ENCODE measurements at places on chromosomes 2 and 18. TPM values are rescaled to one million over a fixed set of nuclear protein-coding genes. Genes with fewer than 3 reads are reported as not detected.

- H3K4me3 ChIP-seq: no peak overlapping the region
- H3K27ac ChIP-seq: no peak overlapping the region
- H3K4me1 ChIP-seq: no peaks in the 10 kb centered on the region
- no peak for DNase-seq
Observed at GRCh38 chr2:155599834-155600233, 732.7 kb downstream of the NR4A2 start.

The CPO gene
- total RNA-seq: not detected

- peaks cover 7% of the 10 kb centered on the region for H3K27me3 ChIP-seq
- H3K4me3 ChIP-seq: no peak overlapping the region
- H3K27ac ChIP-seq: no peak overlapping the region
- H3K4me1 ChIP-seq: peaks cover 5% of the 10 kb centered on the region
- H3K36me3 ChIP-seq: no peaks in the 10 kb centered on the region
- no peak for DNase-seq
Observed at GRCh38 chr2:48578313-48578712, 39.3 kb upstream of the GTF2A1L start.

The C2orf78 gene
- not detected for total RNA-seq

The MC2R gene
- not detected for total RNA-seq

DNA sequence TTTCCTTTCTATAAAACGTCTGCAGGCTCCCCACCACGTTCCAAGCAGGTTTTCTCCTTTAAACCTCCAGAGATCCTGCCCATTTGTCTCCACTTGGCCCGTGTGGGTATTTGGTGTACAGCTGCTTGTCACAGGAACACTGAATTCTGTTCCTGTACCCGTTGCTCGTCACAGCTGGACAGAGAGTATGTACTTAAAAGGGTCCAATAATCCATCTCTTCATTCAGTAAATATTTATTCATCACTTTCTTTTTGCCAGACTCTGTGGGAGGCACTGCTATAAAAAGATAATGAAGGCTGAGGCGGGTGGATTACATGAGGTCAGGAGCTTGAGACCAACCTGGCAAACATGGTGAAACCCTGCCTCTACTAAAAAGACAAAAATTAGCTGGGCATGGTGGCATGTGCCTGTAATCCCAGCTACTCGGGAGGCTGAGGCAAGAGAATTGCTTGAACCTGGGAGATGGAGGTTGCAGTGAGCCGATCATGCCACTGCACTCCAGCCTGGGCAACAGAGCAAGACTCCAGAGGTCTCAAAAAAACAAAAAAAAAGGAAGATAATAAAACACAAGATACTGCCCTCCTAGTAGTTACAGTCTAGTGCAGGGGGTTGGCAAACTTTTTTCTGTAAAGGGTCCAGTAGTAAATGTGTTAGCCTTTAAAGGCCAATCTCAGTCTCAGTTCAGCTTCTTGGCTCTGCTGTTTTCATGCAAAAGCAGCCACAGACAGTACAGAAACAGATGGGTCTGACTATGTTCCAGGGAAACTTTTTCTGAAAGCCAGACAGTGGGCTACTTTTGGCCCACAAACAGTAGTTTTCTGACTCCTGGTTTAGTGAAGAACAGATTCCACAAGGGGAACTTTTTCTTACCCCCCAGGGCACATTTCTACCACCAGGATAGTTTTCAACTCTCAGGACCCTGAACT, 309.9 kb upstream of the RAB12 start:
- no peaks in the 10 kb centered on the region for H3K36me3 ChIP-seq
- H3K27ac ChIP-seq: no peak overlapping the region
- no peaks in the 10 kb centered on the region for H3K4me1 ChIP-seq
- no peaks in the 10 kb centered on the region for H3K27me3 ChIP-seq
- DNase-seq: no peak

DNA sequence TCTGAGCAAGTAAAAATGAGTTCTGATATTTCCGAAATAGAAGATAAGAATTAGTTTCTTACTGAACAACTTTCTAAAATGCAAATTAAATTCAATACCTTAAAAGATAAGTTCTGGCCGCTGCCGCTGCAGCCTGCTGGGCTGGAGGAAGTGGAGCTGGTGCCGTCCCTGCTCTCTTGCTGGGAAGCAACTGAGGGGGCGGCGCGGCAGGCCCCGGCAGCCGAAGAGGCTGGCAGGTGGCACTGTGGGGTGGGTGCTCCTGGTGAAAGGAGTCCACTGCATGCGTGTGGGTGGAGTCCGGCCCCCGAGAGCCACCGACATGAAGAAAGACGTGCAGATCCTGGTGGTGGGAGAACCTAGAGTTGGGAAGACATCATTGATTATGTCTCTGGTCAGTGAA, 89.5 kb upstream of the ZNF519 start:
- H3K27me3 ChIP-seq: no peaks in the 10 kb centered on the region
- no peak overlapping the region for H3K4me3 ChIP-seq
- no peak overlapping the region for H3K27ac ChIP-seq
- no peaks in the 10 kb centered on the region for H3K4me1 ChIP-seq
- no peak for DNase-seq

DNA sequence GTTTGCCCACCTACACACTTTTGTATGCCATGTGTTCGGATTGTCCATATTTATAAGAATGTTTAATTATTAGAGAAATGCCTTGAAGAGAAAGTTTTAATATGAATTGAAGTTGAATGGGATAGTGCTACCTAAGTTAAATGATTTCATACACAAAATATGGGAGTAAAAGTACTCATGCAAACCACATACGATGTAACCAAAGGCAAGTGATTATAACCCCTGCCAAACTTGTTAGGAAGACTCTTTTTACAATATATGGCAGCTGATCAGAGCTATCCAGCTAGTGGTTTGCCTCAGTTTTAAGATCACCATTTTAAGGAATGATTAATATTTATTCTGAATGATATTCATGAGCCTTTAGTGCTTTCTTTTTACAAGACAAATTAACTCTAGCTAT, 106.7 kb downstream of the MYO1B start:
- DNase-seq: no peak
- H3K4me1 ChIP-seq: no peaks in the 10 kb centered on the region
- H3K36me3 ChIP-seq: no peaks in the 10 kb centered on the region
- no peak overlapping the region for H3K4me3 ChIP-seq
- no peaks in the 10 kb centered on the region for H3K27me3 ChIP-seq
- H3K27ac ChIP-seq: no peak overlapping the region

- H3K27me3 ChIP-seq: no peaks in the 10 kb centered on the region
- no peak for DNase-seq
- peaks cover 3% of the 10 kb centered on the region for H3K36me3 ChIP-seq
Observed at GRCh38 chr18:49321797-49322461, 138.5 kb downstream of the DYM start.

DNA sequence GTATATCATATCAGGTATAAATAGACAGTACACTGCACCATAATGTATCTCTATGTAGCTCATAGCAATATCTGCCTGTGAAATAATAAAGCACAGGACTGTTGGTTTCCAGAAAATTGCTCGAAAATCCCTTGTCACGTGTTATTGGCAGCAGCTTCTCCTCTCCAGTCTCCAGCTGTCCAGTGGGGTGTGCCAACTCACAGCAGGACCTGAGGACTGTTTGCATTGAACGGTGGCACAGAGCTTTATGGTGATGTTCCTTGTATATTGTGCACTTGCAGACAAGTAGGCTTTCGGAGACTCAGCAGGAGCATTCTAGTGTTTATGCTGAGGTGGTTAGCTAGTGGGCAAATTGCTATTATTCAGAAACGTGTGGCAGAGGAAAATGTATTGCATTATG, 182.2 kb upstream of the ATP5MC3 start:
- no peaks in the 10 kb centered on the region for H3K4me1 ChIP-seq
- peaks cover 33% of the 10 kb centered on the region for H3K27me3 ChIP-seq
- DNase-seq: no peak
- H3K36me3 ChIP-seq: no peaks in the 10 kb centered on the region

DNA sequence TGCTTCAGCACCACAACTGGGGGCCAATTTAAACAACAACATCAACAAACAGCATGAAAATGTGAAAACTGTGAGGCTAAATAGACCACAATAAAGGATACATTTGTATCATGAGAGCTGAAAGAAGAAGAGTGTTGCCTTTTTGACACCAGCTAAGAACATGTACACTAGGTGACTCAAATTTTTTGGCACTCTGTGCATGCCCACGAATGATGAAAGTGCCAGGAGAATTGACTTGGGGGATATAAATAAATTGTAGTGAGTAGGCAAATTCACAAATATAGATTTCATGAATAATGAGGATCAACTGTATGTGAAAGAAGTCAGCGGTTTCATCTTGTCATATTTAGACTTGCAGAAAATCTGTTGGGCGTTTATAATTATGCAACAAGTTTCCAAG, 1388.0 kb upstream of the LRRTM1 start:
- no peak overlapping the region for H3K27ac ChIP-seq
- no peaks in the 10 kb centered on the region for H3K36me3 ChIP-seq
- no peak for DNase-seq
- no peaks in the 10 kb centered on the region for H3K27me3 ChIP-seq
